GM23338 (cell line): ENCODE measurements at places on chromosomes 16 and 17.
A peak's percentile ranks its signal among the peaks of the same experiment; 100 is the strongest.

DNA sequence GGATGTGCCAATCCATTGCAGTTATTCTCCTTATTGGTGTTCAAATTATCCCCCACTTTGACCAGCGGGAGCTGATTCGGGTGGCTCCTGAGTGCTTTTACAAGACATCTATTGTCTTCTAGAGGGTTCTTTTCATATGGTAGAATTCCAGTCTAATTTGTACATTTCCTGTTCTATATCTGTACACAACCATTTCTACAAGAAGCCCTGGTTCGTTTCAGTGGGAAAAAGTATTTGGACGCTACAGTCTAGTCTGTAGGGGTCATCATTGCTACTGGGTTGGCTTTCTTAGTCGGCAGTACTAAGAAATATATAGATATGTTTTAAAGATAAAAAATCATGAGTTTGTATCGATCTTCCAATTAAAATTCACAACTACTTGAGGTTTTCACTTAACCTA, 262.6 kb downstream of the MAP2K6 start:
- H3K27ac ChIP-seq: no peak overlapping the region
- H3K4me3 ChIP-seq: no peak overlapping the region
- no peaks in the 10 kb centered on the region for H3K36me3 ChIP-seq
- H3K4me1 ChIP-seq: no peaks in the 10 kb centered on the region
- no peaks in the 10 kb centered on the region for H3K27me3 ChIP-seq
- no peak for DNase-seq

DNA sequence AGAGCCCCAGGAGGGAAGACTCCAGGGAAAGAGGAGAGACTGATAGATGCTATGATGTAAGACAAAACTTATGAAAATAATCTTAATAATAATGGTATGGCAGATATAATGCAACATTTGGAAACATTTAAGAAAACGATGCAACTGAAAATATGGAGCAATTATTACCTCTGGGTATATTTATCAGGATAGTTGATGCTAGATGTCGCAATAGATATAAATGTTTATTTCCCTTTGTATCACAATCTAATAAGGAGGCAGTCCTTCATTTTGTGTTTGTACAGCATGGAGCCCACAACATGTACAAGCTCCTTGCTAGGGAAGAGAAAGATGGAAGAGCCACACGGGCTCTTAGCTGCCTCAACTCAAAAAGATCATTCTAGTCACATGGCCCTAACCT, 101.1 kb upstream of the TMEM132E start:
- no peak overlapping the region for H3K4me3 ChIP-seq
- no peaks in the 10 kb centered on the region for H3K36me3 ChIP-seq
- no peaks in the 10 kb centered on the region for H3K27me3 ChIP-seq
- no peak for DNase-seq
- H3K27ac ChIP-seq: no peak overlapping the region
- H3K4me1 ChIP-seq: no peaks in the 10 kb centered on the region

- H3K27ac ChIP-seq: no peak overlapping the region
- H3K4me3 ChIP-seq: no peak overlapping the region
Measured at GRCh38 chr16:62041401-62041800, 5.2 kb upstream of the CDH8 start.

DNA sequence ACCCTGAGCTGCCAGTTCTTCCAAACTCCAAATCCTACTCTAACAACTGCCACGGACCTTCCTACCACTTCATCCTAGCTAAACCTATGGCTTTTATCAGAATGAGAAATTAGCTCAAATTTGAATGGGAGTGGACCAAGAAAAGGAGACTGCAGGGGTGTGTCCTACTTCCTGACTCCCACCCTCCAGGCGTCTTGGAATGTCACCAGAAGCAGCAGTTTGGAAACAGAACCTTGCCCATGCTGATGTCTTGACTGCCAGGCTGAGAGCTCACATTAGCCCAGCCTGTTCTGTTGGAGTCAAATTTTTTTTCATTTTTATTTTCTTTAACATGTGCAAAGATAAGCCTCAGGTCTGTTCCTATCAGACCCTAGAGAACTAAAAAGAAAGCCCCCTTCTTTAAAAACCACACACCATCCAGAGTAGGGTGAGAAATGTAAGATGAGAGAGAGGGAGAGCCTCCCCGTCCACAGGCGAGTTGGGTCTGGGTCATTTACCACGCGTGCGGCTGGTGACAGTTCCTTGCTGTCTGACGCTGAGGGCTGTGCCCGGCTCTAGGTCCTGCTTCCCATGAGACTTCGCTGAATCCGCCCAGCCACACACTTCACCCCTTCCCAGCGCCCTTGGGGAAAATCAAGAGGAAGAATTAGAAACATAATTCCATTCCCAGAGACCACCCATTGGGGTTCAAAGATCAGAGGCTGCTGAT, 54.3 kb downstream of the WNT3 start:
- H3K36me3 ChIP-seq: no peaks in the 10 kb centered on the region
- DNase-seq: no peak
- no peak overlapping the region for H3K4me3 ChIP-seq
- peaks cover 1% of the 10 kb centered on the region; the same call in 1 of the 2 replicates for H3K4me1 ChIP-seq
- H3K27me3 ChIP-seq: peaks cover 22% of the 10 kb centered on the region
- no peak overlapping the region for H3K27ac ChIP-seq

GRCh38 chr17:44552361-44552760, 4.9 kb upstream of the FZD2 start:
- DNase-seq: no peak
- no peaks in the 10 kb centered on the region for H3K36me3 ChIP-seq
- no peak overlapping the region for H3K27ac ChIP-seq
- no peak overlapping the region for H3K4me3 ChIP-seq

DNA sequence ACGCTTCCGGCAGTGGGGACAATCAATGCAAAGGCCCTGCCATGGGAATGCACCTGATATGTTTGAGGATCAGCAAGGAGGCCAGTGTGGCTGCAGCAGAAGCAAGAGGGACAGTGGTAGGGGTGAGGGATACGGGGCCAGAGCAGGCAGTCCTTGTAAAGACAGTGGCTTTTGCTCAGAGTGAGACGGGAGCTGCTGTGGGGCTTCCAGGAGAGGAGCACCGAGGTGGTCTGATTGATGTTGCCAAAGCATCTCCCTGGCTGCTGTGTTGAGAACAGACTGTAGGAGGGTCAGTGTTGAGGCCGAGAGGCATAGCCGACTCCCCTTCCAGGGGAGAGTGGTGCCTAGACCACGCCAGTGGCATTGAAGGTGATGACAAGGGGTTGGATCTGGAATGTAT, 11.4 kb upstream of the SPNS2 start:
- H3K4me3 ChIP-seq: no peak overlapping the region
- no peak overlapping the region for H3K27ac ChIP-seq
- no peaks in the 10 kb centered on the region for H3K36me3 ChIP-seq
- no peaks in the 10 kb centered on the region for H3K27me3 ChIP-seq
- no peak for DNase-seq

GRCh38 chr16:24670623-24671454, 58.6 kb upstream of the TNRC6A start:
- peaks cover 11% of the 10 kb centered on the region for H3K4me1 ChIP-seq
- H3K27ac ChIP-seq: no peak overlapping the region
- peak overlapping the region; percentile 30; the same call in 1 of the 2 replicates for H3K4me3 ChIP-seq
- DNase-seq: peak; percentile 79
- H3K36me3 ChIP-seq: no peaks in the 10 kb centered on the region
- H3K27me3 ChIP-seq: no peaks in the 10 kb centered on the region

- H3K27ac ChIP-seq: no peak overlapping the region
- no peak for DNase-seq
- no peaks in the 10 kb centered on the region for H3K27me3 ChIP-seq
- no peaks in the 10 kb centered on the region for H3K4me1 ChIP-seq
- H3K4me3 ChIP-seq: no peak overlapping the region
Measured at GRCh38 chr17:81103379-81103778, 61.9 kb upstream of the PVALEF start.

DNA sequence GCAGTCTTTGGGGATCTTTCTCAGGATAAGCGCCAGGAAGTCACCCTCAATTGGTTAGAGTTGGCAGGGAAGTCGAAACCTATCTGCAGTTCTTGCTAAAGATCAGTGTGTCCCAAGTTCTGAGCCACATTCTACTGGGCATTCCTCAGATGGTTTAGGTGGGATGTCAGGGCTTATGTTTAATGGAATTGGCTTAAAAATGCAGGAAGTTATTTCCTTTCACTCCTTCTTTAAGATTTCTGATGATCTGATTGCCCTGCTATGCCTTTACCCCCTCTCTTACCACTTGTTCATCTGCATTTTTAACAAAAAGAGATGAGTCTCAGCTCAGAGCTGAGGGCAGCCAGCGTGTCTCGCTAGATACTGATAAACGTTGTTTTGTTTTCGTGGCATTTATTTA, 30.8 kb downstream of the FOXL1 start:
- no peaks in the 10 kb centered on the region for H3K4me1 ChIP-seq
- no peak overlapping the region for H3K27ac ChIP-seq
- no peak for DNase-seq
- H3K4me3 ChIP-seq: no peak overlapping the region
- no peaks in the 10 kb centered on the region for H3K36me3 ChIP-seq

DNA sequence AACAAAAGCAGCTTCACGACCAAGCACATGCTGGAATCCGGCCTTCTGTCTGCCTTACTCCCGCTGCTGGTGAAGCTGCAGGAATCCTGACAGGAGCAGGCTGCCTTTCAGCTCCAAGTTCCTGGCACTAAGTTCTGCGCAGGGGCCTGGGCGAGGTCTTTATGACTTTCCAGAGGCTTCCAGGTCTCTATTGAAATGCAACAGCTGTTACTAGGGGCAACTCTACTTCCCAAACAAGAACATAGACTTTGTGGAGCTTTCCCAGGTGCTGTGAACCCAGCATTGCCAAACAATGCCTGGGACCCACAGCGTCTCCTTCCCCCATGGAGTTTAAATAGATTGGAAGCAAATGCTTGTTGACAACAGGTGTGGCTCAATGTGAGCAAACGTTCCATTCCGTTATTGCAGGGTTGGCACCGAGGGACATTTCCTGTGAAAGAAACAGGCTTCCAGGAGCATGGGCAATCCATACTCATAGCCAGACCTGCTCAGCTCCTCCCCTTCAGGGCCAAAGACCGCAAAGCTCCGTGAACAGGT, 156.0 kb downstream of the CDH13 start:
- H3K4me3 ChIP-seq: no peak overlapping the region
- peaks cover 18% of the 10 kb centered on the region for H3K4me1 ChIP-seq
- no peak overlapping the region for H3K27ac ChIP-seq
- no peaks in the 10 kb centered on the region for H3K36me3 ChIP-seq
- DNase-seq: peak; percentile 66

DNA sequence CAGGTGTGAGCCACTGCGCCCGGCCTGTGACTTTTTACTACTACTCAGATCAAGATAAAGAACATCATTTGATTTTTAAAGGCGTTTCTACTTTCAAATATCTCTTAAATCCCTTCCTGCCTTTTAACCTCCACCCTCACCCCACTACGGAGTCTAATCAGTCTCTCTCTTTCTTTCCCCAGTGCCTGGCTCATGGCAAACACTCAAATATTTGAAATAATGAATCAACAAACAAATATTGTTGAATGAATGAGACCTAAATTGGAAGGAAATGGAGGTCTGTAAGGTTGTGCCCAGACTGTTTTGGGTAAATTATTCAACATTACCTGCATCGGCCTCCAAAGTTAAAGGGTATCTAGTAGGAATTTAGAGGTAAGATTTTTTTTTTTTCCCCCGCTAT, 14.7 kb downstream of the COPZ2 start:
- H3K27ac ChIP-seq: no peak overlapping the region
- peaks cover 21% of the 10 kb centered on the region for H3K4me1 ChIP-seq
- no peak for DNase-seq
- peak overlapping the region; percentile 83 for H3K4me3 ChIP-seq
- H3K36me3 ChIP-seq: no peaks in the 10 kb centered on the region
- H3K27me3 ChIP-seq: peaks cover 22% of the 10 kb centered on the region

DNA sequence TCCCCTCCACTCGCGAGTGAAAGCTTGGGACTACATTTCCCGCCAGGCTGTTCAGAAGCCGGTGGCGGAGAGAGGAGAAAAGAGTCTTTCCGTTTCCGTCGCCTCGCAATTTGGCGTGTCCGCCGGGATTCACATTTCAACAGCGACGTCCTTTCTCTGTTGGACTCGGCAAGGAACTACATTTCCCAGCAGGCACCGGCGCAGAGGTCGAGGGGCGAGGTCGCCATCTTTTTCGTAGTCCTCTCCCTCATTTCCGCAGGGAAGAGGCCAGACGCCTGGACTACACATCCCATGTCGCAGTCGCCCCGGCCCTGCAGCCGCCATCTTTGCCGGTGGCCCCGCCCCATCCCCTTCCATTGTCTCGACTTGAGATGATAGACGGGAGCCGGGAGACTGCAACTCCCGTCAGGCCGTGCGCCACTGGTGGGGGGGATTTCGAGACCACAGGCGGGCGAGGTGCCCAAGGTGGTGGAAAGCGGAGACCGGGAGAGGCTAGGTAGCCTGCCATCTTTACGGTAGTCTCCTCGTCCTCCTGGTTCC, 882 bp upstream of the FBXL19 start:
- H3K27me3 ChIP-seq: no peaks in the 10 kb centered on the region
- H3K27ac ChIP-seq: peak overlapping the region; percentile 98; the same call in 1 of the 2 replicates
- no peaks in the 10 kb centered on the region; the same call in 1 of the 2 replicates for H3K36me3 ChIP-seq

GRCh38 chr17:77325577-77326075, 184.9 kb downstream of the SEC14L1 start:
- H3K27ac ChIP-seq: no peak overlapping the region
- no peaks in the 10 kb centered on the region for H3K27me3 ChIP-seq
- no peak overlapping the region for H3K4me3 ChIP-seq
- no peaks in the 10 kb centered on the region for H3K4me1 ChIP-seq
- DNase-seq: no peak

- H3K27me3 ChIP-seq: no peaks in the 10 kb centered on the region
- peaks cover 22% of the 10 kb centered on the region for H3K36me3 ChIP-seq
- H3K27ac ChIP-seq: no peak overlapping the region
- DNase-seq: no peak
- no peaks in the 10 kb centered on the region for H3K4me1 ChIP-seq
Measured at GRCh38 chr17:82243648-82244412, 15.0 kb downstream of the SLC16A3 start.

DNA sequence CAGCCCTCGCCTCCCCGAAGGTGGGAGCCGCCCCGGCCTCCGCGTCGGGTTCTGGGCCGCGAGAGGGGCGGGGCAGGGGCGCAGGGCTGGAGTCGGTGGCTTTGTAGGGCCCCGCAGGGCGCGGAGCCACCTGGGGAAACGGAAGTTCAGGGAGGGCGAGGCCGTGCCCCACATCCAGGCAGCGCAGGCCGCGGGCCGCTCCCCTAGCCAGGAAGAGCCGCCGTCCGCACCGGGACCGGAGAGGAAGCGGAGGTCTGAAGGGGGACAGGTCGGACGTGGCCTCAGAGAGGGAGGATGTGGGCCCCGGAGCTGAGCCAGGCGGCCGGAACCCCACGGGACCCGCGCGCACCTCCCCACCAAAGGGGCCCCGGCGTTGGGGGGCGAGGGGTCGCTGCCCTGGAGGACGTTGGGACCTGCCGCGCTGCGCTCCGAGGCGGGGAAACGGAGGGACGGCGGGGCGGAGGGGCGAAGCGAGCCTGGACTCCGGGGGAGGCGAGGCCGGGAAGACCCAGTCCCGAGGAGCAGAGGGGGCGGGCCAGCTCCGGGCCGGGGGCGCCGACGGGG, 482 bp upstream of the SLC16A3 start:
- H3K27ac ChIP-seq: no peak overlapping the region
- peaks cover 51% of the 10 kb centered on the region for H3K27me3 ChIP-seq
- peak; percentile 72 for DNase-seq
- H3K4me3 ChIP-seq: peak overlapping the region; percentile 59
- no peaks in the 10 kb centered on the region for H3K36me3 ChIP-seq
